ENCODE measurements at places on chromosomes 5 and 9.

DNA sequence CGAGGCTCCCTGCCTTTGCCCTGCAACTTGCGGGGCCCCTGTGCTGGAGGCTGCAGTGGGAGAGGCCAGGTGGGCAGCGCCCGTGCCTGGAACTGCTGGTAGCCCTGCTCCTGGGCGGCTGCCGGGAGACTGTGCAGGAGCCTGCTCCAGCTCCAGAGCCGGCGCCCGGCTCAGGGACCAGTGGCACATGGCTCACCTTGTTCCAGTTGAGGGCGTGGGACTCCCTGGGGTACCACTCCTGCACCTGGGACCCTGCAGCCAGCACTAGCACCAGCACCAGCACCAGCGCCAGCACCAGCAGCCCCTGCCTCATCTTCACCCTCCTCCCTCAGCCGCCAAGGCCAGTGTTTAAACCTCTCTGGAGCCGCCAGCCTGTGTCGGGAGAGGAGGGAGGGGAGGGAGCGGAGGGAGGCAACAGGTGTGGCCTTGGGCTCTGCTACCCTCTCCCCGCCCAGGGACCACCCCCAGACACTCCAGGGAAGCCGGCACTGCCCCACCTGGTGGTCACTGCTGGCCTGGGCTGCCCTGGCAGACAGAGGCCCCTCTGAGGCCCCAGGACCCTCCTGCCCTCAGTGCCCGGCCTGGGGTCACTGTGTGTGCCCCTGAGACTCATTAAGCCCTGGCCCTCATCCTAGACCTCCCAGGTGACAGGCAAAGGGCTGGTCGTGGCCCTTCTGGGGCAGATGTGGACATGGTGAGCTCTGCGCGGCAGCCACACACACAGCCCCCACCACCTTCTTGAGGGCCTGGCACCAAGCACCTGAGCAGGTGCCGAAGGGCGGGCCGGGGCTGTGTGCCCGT lies at the start of gene LCN10:
Gene LCN10 (minus strand): TSS at position 350 of the 801 bp plus-strand sequence. CDS start 37 bp downstream, at position 313.
- DNase-seq: no peak

GRCh38 chr5:73783828-73784227 lies 157.8 kb downstream of the ARHGEF28 start:
- DNase-seq: no peak

DNA sequence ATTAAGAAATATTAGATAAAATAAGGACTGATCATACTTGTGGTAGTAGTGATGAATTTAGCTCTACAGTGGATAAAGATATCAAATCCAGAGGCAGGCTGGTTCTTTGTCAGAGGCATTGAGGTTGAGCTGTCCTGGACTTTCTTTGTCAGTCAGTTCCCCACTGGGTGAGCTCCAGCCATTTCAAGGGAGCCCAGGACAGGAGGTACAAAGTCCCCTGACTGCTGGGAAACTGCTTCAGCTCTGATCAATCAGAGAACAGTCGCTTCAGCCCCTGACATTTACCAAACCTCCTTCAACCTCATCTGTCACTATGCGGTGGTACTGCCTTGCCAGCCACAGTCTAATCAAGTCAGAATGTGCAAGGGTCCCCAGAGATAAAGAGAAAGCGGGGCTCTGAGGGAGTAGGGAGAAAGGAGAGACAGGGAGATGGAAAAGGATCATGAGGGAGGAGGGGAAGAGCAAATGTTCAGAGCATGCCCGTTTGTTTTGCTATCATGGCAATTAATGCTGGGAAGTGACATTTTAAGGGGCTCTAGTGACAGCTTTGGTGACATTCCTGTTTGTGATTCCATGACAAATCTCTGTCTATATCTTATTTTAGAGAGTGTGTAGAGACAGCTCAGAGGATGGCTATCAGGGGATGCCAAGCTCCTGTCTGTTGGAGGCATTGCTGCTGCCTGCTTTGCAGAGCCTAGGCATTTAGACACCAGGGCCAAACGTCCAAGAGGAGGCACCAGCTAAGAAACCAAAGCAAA lies 223.2 kb downstream of the ASTN2 start:
- no peak for DNase-seq

DNA sequence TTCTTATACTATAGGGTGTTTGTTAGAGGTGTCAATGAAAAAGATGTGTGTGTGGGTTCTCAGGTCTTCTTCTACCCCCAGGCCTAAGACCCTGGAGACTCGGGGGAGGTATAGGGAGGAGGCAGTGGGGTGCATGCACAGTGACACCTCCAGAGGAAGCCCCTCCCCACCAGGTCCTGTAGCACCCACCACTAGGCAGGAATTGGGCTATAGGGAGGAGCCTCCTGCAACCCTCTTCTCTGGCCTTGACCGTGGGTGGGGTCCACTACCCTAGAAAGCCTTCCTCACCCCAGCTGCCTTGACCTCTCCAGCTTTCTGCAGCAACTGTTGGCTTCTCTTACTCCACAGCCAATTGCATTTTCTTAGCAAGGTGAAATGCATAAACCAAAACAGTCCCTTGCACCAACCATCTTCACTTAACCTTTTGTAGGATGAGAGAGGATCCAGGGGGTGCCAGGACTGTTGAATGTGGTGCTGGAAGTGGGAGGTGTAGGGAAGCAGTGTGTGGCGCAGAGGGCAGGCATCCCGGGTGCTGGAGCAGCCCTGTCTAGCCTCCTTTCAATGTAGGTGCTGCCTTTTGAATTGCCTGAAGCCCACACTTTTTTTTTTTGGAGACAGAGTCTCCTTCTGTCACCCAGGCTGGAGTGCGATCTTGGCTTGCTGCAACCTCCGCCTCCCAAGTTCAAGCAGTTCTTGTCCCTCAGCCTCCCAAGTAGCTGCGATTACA lies 128.5 kb downstream of the RGS3 start:
- DNase-seq: no peak

DNA sequence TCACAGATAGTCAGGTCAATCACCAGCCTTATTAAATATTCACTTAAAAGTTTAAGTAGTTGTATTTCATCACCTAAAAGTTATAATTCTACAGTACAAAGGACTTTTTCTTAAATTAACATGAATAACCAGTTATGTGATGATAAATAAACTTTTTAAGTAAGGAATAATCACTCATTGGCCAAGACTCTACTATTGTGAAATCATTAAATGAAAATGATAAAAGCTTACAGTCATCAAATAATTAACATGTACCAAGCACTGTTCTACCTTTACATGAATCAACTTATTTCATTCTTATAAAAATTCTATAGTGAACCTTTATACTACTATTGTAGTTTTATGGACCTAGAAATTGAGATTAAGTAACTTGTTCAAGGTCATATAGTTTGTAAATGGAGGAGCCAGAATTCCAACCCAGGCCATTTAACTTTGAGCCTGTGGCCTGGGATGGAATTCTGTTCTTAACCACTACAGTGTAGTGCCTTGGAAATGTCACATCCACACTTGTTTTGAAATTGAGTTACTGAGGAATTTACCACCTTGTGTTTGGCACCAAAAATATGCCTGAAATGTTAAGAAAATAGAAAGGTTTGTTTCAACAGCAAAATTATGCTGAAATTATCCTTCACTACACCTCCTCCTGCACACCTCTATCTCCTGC lies 32.8 kb upstream of the MSANTD3 start:
- DNase-seq: peak; percentile 22

- no peak for DNase-seq
Observed at GRCh38 chr5:88875341-88876234, 7.4 kb downstream of the MEF2C start.

DNA sequence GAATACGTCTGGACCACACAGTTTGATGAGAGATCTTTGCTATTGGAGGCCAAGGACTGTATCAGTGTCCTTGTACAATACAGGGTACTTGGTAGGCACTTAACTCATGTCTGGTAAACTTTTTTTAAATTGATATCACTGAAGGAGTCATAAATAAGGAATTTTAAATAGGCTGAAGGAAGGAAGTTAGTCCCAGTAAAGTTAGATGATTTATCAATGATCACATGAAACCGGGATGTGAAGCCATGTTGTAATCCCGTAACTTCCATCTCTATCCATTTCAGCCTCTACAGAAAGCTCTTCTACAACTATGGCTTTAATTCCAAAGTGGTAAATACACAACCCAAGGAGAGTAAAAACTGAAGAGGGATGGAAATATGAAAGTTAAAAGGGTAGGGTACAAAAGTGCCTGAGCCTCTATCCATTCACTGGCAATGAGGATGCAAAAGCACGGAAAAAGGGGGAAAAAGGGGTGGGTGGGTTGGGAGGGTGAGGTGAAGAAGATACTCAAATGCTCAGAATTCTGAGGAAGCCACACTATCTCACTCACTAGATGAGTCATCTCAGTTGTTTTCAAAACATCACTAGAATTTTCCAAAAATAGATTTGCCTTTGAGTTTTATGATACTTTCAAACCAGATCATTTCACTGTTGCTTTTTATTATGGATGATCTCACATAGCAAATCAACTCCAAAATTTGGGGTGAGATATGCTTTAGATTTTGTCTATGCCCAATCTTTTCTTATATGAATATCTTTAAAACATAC lies 1053.5 kb downstream of the NR2F1-AS1 start:
- DNase-seq: peak; percentile 72

DNA sequence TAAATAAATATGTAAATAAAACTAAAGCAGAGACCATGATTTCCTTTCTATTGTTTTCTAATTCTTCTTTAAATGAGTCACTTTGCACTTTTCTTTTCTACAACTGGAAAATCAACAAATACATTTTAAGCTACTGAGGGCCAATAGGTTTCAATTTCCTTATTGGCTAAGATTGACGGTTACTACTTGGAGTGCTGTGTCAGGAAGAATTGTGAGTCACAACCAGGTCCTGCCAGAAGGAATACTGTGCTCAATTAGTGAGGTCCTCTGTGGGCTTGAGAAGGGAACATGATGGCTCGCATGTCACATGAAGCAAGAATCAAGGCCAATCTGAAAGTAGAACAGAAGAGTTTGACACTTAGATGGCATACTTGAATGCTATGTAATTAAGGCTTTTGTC lies 110.8 kb downstream of the HMHB1 start:
- peak; percentile 77 for DNase-seq

DNA sequence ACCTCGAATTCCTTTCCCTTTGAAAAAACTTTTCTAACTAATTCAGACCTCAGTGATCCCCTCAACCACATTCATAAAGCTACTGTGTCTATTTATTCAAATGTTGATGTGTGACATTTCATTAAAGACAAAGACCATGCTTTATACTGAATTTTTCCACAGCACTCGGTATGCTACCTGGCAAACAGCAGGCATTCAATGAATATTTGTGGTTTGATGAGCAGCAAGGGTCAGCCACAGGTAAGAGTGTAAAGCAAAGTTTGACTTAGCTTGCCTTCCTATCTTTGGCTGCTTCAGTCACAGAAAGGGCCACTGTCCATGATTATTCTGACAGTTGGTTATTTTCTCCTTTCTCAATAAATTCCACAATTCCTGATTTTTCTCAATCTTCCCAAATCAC lies 5.1 kb upstream of the CDC42SE2 start:
- DNase-seq: no peak

DNA sequence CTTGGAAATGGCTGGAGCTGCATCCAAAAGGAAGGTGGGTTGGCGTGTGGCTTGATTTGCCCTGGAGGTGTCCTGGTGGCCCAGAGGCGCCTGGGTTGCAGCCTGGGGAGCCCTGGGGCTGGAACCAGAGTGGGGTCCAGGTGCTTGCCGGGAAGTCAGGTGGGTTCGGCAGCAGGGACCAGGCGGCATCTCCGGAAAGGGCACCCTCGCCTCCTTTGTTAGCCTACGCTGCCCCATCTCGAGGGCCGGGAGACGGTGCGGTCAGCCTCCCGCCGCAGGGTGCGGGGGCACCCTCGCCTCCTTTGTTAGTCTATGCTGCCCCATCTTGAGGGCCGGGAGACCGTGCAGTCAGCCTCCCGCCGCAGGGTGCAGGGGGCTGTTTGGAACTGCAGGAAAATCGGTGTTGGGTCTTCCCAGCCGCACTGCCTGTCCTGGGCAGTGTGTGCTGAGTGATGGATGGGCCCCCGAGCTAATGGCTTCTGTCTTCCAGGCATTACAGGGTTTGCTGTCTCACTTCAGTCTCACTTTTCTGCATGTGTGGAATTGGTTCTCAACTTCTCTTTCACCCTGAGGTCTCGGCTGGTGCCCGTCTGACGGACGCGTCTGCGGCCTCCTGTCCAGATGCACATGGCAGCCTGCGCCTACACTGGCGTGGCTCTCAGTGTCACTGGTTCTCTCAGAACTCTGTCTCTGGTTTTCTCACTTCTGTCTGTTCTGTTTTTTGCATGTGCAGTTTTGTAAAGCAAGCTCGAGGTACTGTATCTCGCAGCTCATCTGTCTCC lies 139.0 kb downstream of the CACNA1B start:
- no peak for DNase-seq

DNA sequence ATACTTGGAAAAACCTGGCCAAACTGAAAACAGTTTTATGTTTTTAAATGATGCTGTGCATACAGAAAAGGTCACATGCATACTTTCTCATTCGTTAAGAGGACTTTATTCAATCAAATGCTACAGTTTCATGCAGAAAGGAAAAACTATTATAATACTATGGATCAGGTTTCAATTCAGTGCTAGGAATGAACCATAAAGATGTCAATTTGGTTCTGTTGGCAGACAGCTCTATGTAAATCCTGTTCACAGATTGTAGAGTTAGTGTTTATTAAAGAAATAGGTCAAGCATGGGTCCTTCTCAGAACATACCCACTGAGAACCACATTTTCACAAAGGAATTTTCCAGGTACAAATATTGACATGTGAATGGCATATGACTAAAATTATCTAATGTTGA lies 57.1 kb downstream of the RETREG1 start:
- DNase-seq: no peak

GRCh38 chr5:96113170-96113939 lies 151.7 kb upstream of the ELL2 start:
- no peak for DNase-seq

- DNase-seq: no peak
Observed at GRCh38 chr9:23554686-23555085, 271.4 kb downstream of the ELAVL2 start.
